ENCODE measurements at places on chromosomes 4 and X. TPM values are rescaled to one million over a fixed set of nuclear protein-coding genes. Genes with fewer than 3 reads are reported as not detected.

The DGKK gene
- not detected for polyA plus RNA-seq

The ART3 gene
- polyA plus RNA-seq, result not detected

The OPN1LW gene
- polyA plus RNA-seq, result not detected

The MAGEB17 gene
- not detected for polyA plus RNA-seq

The PNMA6A gene
- polyA plus RNA-seq, result not detected

The HPGDS gene
- not detected for polyA plus RNA-seq

The MSANTD1 gene
- not detected for polyA plus RNA-seq

DNA sequence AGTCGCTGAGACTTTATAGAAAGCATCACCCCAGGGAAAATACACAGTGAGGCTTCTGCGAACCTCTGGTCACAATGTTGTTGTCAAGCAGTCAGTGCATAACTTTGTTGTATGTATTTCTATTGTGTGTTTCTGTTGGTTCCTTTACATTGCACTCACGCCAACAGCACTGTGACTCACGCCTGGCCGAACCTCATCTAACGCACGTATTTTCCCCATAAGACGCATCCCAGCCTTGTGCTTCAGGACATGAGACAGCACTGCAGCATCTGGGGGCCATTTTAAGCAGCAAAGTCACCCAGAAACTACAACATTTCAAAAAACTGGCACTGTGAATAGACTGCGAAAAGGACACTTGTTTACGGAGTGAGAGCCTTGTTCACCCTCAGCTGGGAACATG is 30.6 kb downstream of the TBL1X start:
- H3K27ac ChIP-seq, result no peak overlapping the region
- H3K4me3 ChIP-seq, result no peak overlapping the region
- no peaks in the 10 kb centered on the region for H3K36me3 ChIP-seq
- H3K27me3 ChIP-seq, result no peaks in the 10 kb centered on the region
- peaks cover 4% of the 10 kb centered on the region for H3K4me1 ChIP-seq

DNA sequence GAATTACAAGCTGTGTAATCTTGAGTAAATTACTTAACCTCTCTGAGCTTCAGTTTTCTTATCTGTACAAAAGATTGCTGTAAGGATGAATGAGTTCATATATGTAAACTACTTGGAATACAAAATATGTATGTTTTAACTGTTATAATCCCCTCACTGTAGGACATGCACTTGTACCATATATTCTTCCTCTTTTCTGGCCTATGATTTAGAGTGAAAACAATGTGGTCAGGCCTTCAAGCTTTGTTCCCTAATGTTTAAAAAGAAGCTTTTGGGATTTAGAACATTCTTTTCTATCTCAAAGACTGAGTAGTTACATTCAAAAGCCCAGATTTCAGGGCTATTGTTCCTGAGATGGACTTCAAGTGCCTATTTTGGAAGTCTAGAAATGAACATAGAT is 26.7 kb upstream of the GPRIN3 start:
- H3K36me3 ChIP-seq, result no peaks in the 10 kb centered on the region
- H3K4me1 ChIP-seq, result peaks cover 24% of the 10 kb centered on the region
- DNase-seq, result no peak

- no peak for DNase-seq
- no peaks in the 10 kb centered on the region for H3K36me3 ChIP-seq
- H3K4me1 ChIP-seq, result no peaks in the 10 kb centered on the region
- no peaks in the 10 kb centered on the region for H3K27me3 ChIP-seq
- H3K27ac ChIP-seq, result no peak overlapping the region
These were observed 1.7 kb upstream of the BGN start for GRCh38 chrX:153493085-153493484.

GRCh38 chr4:183601381-183601780 is 57.6 kb downstream of the RWDD4 start:
- no peaks in the 10 kb centered on the region for H3K36me3 ChIP-seq
- no peaks in the 10 kb centered on the region for H3K4me1 ChIP-seq
- DNase-seq, result no peak

DNA sequence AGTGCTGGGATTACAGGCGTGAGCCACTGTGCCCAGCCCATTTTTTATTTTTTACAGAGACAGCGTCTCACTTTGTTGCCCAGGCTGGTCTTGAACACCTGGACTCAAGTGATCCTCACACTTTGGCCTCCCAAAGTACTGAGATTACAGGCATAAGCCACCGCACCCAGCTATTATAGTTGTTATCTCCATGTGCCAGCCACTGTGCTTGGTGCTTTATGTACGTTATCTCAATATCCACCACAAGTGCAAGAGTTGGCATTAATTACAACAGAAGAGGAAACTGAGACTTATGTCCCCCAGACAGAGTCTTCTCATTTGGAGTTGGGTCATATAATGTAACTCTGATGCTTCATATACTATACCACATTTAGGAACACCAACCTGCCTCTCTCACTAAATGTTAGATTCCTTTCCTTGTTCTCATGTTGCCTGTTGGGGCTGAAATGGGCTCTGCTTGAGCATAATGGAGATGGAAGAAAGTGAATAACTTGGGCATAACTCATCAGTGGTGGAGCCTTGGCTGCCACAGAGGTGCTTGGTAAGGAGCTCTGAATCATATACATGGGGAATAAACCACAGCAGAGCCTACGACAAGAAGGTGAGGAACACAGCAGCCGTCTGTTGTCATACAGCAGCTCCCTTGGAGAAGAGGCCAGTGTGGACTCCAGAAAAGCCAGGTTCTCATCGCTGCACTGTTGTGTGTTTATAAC is 84.3 kb downstream of the SPRY1 start:
- H3K36me3 ChIP-seq, result no peaks in the 10 kb centered on the region
- DNase-seq, result no peak
- no peaks in the 10 kb centered on the region for H3K4me1 ChIP-seq
- H3K27me3 ChIP-seq, result no peaks in the 10 kb centered on the region

DNA sequence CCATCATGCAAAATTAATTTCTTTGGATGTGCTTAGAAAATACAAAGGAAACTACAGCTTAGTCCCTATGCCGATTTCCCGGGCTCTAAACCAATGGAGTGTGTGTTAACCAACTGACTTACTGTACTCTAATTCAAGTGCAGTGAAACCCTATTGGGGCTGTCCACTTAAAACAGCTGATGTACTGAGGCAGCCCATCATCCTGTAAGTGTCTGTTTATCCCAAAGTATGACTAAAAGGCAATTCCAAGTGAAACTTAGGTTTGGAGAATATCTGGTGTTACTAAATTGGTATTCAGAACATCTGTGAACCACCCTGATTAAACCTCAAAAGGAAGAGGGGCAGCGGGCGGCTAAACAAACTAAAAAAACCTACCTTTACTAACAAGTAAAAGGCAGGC is 79.7 kb downstream of the GATB start:
- DNase-seq, result no peak
- no peak overlapping the region for H3K4me3 ChIP-seq
- H3K36me3 ChIP-seq, result no peaks in the 10 kb centered on the region
- no peak overlapping the region for H3K27ac ChIP-seq

- H3K27me3 ChIP-seq, result no peaks in the 10 kb centered on the region
- no peak overlapping the region for H3K27ac ChIP-seq
- H3K4me1 ChIP-seq, result no peaks in the 10 kb centered on the region
- no peaks in the 10 kb centered on the region for H3K36me3 ChIP-seq
These were observed 180.8 kb downstream of the AMELX start for GRCh38 chrX:11474021-11474420.

GRCh38 chr4:151955721-151956380 is 195.0 kb upstream of the GATB start:
- peaks cover under 1% of the 10 kb centered on the region for H3K4me1 ChIP-seq
- no peaks in the 10 kb centered on the region for H3K36me3 ChIP-seq
- H3K27ac ChIP-seq, result no peak overlapping the region
- H3K4me3 ChIP-seq, result no peak overlapping the region

DNA sequence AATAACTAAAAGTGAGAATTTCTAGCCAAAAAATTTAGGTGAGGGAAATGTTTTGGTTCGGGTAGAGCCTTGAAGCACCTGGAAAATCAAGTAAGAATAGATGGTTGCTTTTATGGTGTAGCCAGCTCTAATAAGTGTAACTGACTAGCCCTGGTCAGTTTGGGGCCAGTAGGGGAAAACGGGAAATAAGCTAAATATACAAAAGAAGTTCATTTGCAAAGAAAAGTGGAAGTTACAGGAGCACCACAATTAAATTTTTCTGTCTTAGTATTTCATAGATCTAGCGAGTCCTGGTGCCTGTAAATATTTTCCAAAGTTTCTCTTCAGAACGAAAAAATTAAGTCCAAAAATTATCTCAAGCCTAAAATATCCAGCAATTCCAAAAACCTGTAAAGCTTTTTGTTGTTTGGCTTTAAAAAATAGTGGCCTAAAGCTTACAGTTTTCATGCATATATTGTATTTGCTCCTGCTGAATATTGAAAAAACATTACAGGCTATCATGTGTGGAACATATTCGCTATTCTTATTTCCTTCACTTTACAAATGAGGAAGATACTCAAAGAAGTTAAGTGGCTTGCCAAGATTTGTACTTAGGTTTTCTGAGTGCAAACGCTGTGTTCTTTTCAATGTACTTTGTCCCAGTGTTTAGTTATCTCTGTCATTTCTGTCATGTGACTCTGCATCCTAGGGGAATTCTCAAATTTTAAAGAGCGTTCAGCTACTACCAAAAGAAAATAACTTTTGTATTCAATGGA is 7.3 kb upstream of the PTPN13 start:
- H3K4me1 ChIP-seq, result no peaks in the 10 kb centered on the region
- H3K36me3 ChIP-seq, result no peaks in the 10 kb centered on the region
- no peak overlapping the region for H3K4me3 ChIP-seq
- H3K27ac ChIP-seq, result no peak overlapping the region
- no peak for DNase-seq
- H3K27me3 ChIP-seq, result no peaks in the 10 kb centered on the region

- no peak overlapping the region for H3K4me3 ChIP-seq
- no peaks in the 10 kb centered on the region for H3K36me3 ChIP-seq
- no peak overlapping the region for H3K27ac ChIP-seq
- H3K4me1 ChIP-seq, result no peaks in the 10 kb centered on the region
These were observed 674.1 kb downstream of the RAPGEF2 start for GRCh38 chr4:159776961-159777360.

- H3K27me3 ChIP-seq, result no peaks in the 10 kb centered on the region
- H3K36me3 ChIP-seq, result no peaks in the 10 kb centered on the region
- no peak for DNase-seq
These were observed 67.5 kb downstream of the FBXW7 start for GRCh38 chr4:152468408-152468807.

DNA sequence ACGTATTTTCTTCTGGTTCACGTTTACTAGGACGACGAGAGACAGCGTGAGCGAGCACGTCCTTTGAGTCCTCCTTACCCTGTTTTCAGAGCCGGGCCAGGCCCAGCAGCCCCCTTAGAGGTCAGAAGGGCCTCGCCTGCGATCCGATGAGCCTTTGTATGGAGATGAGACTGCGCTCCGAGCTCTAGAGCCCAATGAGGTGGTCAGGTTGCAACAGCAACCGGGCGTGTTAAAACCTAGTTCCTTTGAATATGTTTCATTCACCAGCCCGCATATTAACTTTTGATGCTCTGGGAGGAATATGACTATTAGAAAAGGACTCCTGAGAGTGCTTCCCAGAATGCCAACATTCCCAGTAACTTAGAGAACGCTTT is 55.6 kb upstream of the TADA2B start:
- H3K4me3 ChIP-seq, result peak overlapping the region; percentile 77
- H3K27ac ChIP-seq, result peak overlapping the region; percentile 72
- H3K4me1 ChIP-seq, result peaks cover 84% of the 10 kb centered on the region
- H3K27me3 ChIP-seq, result no peaks in the 10 kb centered on the region
- DNase-seq, result no peak

DNA sequence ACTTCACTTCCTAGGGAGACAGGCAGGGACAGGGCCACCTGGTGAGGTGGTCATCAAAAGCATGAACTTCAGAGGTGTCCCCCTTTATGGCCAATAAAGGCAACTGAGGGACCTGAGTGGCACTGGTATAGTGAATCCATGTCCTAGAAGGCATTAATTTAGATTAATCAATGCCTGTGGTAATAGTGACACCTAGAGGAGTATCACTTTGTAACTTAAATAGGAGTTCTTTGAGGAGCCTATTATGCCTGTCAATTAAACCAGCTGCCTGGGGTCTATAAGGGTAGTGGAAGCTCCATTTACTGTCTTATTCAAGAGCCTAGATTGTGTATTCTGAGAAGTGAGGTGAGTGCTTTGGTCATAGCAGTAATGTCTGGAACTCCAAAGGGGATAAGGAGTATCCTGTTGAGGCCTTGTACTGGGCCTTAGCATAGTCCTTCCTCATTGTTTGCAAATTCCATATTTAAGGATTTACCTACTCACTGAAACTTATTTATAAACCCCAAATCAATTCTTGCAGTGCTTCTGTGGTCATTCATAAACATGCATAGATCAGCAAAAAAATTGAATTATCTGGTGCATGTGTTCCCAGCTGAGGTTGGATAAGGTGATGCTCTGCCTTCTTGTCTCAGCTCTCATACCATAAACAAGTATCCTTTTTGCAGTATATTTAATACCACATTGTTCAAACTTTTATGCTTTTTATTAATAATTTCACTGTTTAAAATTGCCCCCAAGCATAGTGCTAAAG is 213.8 kb upstream of the RADX start:
- H3K4me3 ChIP-seq, result no peak overlapping the region
- H3K27ac ChIP-seq, result no peak overlapping the region
- no peaks in the 10 kb centered on the region for H3K27me3 ChIP-seq
- no peaks in the 10 kb centered on the region for H3K4me1 ChIP-seq

DNA sequence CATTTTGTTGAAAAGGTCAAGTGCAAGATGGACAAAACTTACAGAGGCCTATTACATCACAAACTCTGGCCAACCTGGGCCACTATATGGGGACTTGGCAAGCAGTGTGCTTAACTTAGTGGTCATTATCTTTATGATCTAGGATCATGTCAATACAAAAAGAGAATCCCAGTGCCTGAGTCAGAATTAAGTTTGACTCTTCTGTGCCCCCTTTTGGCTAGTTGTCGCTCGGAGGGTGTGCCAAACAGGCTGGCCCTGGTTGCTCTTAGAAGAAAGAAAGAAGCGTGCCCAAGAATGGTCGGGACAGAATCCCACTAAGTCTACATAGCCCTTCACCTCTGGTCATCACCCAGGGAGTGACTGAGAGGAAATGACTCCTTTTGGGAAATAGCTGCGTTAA is 100.1 kb downstream of the EIF4E start:
- no peaks in the 10 kb centered on the region for H3K4me1 ChIP-seq
- no peaks in the 10 kb centered on the region for H3K36me3 ChIP-seq
- no peak overlapping the region for H3K4me3 ChIP-seq
- no peaks in the 10 kb centered on the region for H3K27me3 ChIP-seq
- no peak overlapping the region for H3K27ac ChIP-seq

GRCh38 chr4:148027201-148027600 is 295.3 kb downstream of the ARHGAP10 start:
- H3K4me3 ChIP-seq, result no peak overlapping the region
- H3K36me3 ChIP-seq, result no peaks in the 10 kb centered on the region
- H3K27ac ChIP-seq, result no peak overlapping the region
- no peak for DNase-seq
- no peaks in the 10 kb centered on the region for H3K4me1 ChIP-seq

GRCh38 chr4:23023121-23023520 is 330.4 kb downstream of the GBA3 start:
- no peak overlapping the region for H3K27ac ChIP-seq
- H3K27me3 ChIP-seq, result no peaks in the 10 kb centered on the region
- H3K36me3 ChIP-seq, result no peaks in the 10 kb centered on the region
- no peak for DNase-seq
- H3K4me3 ChIP-seq, result no peak overlapping the region
- H3K4me1 ChIP-seq, result no peaks in the 10 kb centered on the region

- DNase-seq, result no peak
- no peaks in the 10 kb centered on the region for H3K36me3 ChIP-seq
- no peaks in the 10 kb centered on the region for H3K4me1 ChIP-seq
- no peaks in the 10 kb centered on the region for H3K27me3 ChIP-seq
These were observed 421.5 kb upstream of the EPHA5 start for GRCh38 chr4:66091786-66092185.

Data from CD4-positive, alpha-beta memory T cell (primary cell).